ENCODE measurements at places on chromosomes 2 and 18.

DNA sequence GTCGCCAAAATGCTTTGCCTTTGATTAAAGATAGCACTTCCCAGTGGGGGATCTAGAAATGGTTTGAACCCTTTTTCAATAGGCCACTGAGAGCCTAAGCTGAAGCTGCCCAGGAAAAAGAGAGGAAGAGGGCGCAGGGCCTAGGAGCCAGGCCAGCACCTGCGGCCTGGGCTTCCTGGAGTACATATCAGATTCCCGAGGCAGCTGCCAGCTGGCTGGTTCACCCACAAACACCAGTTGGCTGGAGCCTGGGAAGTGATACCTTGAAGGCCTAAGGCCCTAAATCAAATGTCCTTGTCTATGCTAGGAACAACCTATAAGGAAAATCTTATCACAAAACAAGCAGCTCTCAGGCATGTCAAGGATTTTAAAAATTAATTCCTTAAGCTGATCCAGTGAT is 37.1 kb downstream of the ANKRD44 start:
- DNase-seq, result no peak

GRCh38 chr18:39843546-39843945 is 2111.5 kb upstream of the PIK3C3 start:
- DNase-seq, result no peak

DNA sequence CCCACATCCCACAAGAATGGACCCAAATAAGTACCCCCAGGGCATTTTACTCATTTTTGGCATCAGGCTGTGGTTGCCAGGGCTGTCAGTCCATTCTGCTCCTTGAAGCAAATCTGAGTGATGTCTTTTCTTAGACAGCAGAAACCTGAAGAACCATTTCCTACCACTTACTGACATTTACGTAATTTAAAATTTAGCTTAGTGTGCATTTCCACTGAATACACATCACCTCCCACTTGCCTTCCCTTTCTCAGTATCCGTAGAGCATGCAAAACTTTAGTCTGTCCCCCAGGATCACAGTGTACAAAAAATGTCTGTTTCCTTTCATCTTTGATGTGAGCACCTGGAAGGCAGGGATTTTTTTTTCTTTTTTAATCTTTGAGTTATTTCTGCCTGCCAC is 130.3 kb downstream of the XIRP2 start:
- DNase-seq, result no peak

DNA sequence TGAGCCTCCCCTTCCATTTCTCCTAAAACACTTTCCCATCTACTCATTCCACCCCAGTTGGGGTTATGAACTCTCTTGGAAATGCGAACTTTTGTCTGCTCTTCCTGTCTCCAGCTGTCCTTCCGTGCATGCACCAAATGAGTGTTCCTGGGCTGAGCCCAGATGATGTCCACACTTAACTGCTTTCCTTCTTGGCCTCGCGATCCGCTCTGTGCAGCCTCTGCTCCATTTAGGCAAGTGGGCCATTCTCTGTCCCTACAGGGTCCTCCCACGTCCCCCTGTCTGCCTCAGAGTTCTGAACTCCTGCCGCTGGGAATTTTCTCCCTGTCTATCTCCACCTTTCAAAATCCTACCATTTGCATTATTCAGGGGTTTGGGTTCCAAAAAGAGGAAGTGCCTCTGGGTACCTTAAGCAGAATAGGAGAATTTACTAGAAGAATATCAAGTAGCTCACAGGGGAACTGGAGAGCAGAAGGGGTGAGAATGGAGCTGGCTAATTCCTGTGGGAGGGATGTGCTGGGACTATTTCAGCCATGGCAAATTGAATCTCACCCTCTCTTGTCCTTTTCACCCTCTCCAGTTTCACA is 4.7 kb upstream of the NCK2 start:
- no peak for DNase-seq

- DNase-seq, result no peak
Measured at GRCh38 chr18:39620551-39621168, 2055.1 kb upstream of the CELF4 start.

DNA sequence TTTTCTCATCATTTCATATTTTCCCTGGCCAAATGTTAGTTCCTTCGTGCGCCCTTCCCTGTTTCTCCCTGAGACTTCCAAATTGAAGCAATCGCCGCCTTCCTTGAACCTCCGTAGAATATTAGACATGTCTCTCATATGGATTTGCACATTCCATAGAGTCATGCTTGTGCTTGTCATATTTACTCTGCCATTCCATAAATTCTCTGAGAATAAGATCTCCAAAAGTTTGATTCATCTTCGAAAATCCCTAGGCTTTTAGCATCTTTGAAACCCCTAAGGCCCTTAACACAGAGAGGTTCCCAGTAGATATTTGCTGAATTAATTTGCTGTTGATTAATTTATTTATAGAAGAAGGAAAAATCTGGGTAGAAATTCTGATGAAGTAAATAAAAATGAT is 202.2 kb upstream of the PIK3C3 start:
- DNase-seq, result no peak

Measured in non-pigmented ciliary epithelial cell (primary cell).